Motor neuron (in vitro differentiated cells): ENCODE measurements at places on chromosomes 2 and 18. TPM values are rescaled to one million over a fixed set of nuclear protein-coding genes. Genes with fewer than 3 reads are reported as not detected.

DNA sequence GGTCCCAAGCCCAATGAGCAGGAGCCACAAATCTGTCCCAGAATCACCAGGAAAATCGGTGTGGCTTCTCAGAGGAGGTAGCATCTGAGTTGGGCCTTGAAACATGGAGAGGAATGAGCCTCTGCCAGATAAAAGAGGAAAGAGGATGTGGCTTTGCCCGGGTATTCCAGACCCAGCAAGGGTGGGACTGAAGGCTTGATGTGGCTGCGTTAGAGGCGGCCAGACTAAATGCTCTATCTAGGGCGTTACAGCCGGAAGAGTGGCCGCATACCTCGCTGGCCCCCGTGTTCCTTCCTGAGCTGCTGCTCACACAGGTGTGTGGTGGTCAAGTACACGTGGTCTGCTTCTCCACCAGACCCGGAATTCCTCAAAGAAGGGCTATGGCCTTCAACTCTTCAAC lies 33.9 kb upstream of the POMC start:
- ATAC-seq: no peak

DNA sequence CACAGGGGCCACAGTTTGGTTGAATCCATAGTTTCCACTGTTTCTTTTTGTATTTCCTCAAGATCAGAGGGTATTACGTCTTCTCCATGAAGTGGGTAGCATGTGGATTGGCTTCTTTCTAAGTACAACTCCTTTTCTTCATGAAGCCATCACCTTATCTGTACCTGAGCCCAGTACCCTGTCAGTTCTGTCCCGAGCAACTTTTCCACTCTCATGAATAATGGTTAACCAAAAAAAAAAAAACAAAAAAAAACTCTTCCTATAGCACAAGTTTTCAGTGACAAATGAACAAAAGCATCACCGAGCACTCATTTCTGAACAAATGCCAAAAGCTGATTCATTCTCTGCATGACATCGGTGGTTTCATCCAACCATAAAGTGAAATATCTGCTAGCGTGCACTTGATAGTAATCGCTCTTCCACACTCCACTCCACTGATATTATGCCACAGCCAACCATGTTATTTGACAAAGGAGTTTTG lies 53.0 kb upstream of the CCDC150 start:
- ATAC-seq: no peak

GRCh38 chr2:230932556-230933511 lies 7.8 kb upstream of the GPR55 start:
- ATAC-seq: peak; percentile 79

DNA sequence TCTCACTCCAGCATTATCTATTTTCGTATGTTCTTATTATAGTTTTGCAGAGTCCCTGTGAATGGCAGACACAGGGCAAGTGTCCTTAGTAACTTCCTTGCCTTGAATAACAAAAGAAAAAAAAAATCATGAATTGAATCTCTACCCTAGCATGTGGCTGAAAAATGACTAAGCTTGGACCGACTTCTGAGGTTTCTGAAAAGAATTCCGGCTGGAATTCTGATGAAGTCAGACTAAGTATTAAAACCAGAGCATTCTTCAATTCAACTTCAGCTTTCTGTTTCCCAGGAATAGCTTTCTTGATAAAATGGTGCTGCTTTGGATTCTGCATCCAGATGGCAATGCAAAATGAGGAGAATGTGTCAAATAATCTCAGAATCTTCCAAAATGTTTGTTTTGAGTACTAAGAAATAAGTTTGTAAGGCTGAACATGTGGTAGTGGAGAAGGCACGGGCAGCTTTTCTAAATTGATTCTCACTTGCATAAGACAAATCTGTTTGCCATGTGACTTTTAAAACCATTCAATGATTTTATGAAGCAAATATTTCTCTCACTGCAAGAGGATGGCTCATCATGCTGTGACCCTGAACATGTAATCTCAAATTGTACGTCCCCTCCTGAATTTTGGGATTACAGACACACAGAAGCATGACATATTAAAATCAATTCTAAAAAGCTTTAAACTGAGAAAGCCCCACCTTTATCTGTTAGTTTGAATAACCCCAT lies 1462.8 kb upstream of the LRRTM1 start:
- no peak for ATAC-seq

The ACMSD gene
- total RNA-seq: 0.16 and 0.44 TPM in 2 replicates

The SLC30A3 gene
- 0.59 and 0.92 TPM in 2 replicates for total RNA-seq

The UGT1A10 gene
- 10.1 and 11.1 TPM in 2 replicates for total RNA-seq

The NEU4 gene
- total RNA-seq: 1.0 and 1.3 TPM in 2 replicates
